ENCODE measurements at places on chromosomes 7 and 10.

DNA sequence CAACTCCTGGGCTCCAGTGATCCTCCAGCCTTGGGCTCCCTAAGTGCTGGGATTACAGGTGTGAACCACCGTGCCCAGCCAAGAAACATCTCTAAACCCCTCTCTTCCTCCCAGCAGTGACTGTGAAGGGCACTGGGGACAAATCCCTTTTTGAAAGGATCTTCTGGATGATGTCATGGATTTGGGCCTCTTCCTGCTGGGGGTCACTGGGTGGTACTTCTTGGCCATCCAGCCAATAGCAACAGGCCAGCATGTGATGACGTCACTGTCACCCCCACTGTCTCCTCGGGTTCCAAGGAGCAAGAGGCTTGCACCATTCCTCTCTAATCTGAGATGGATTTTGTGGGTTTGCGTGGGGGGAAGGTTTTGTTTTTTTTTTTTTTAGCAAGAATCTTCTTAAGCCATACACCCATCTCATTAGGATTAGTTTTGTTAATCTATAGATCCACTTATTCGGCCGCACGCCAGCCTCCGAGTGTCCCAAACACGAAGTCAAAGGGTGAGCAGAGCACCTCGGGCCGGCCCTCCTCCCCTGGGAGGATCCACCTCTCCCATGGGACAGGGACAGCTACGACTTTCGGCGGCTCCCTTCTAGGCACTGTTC is 29.4 kb upstream of the TNRC18 start:
- no peaks in the 10 kb centered on the region for H3K27me3 ChIP-seq
- no peak for DNase-seq

GRCh38 chr10:106947643-106948042 is 216.9 kb downstream of the SORCS1 start:
- no peak overlapping the region for H3K4me3 ChIP-seq
- H3K27me3 ChIP-seq, result no peaks in the 10 kb centered on the region
- H3K36me3 ChIP-seq, result no peaks in the 10 kb centered on the region
- no peak overlapping the region for H3K27ac ChIP-seq
- H3K4me1 ChIP-seq, result no peaks in the 10 kb centered on the region

DNA sequence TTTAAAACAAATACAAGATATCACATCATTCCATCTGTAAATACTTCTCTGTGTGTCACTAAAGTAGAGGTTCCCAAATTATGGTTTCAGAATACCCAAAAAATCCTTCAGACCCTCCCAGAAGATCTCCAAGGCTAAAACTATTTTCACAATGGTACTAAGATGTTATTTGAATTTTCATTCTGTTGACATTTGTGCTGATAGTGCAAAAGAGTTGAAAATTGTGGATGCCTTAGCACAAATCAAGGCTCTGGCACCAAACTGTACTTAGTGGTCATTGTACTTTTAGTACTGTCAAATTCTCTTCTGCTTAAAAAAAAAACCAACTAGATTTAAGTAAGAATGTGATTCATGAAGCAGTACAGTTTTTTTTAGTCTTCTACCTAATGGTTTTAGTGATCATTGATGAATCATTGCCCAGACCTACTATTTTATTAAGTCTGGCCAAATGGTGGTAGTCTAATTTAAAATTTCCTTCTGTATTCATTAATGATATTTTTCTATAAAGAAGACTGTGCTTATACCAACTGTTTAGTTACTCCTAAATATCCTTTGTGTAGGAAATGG is 50.5 kb downstream of the TPST1 start:
- H3K27ac ChIP-seq, result no peak overlapping the region
- no peaks in the 10 kb centered on the region for H3K36me3 ChIP-seq
- no peaks in the 10 kb centered on the region for H3K4me1 ChIP-seq
- no peaks in the 10 kb centered on the region for H3K27me3 ChIP-seq
- no peak for DNase-seq

GRCh38 chr7:128875523-128875948 is 12.9 kb downstream of the ATP6V1F start:
- H3K27me3 ChIP-seq, result no peaks in the 10 kb centered on the region
- DNase-seq, result no peak
- H3K4me1 ChIP-seq, result no peaks in the 10 kb centered on the region
- H3K27ac ChIP-seq, result no peak overlapping the region

DNA sequence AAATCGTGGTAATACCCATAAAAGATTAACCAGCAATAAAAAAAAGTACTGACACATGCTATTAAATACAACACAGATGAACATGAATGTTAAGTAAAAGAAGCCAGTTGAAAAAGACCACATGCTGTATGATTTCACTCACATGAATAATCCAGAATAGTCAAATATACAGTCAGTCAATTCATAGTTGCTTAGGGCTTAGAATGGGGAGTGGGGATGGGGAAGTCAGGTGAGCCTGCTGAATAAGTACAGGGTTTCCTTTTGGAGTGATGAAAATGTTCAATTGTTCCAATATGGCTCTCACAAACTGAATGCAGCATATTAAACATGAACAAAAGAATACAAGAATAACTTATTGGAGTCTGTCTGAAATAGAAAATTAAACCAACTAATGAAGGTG is 1.8 kb downstream of the COA1 start:
- no peaks in the 10 kb centered on the region for H3K36me3 ChIP-seq
- no peak overlapping the region for H3K27ac ChIP-seq
- peaks cover 12% of the 10 kb centered on the region for H3K4me1 ChIP-seq
- H3K4me3 ChIP-seq, result peak overlapping the region; percentile 50
- H3K27me3 ChIP-seq, result no peaks in the 10 kb centered on the region

DNA sequence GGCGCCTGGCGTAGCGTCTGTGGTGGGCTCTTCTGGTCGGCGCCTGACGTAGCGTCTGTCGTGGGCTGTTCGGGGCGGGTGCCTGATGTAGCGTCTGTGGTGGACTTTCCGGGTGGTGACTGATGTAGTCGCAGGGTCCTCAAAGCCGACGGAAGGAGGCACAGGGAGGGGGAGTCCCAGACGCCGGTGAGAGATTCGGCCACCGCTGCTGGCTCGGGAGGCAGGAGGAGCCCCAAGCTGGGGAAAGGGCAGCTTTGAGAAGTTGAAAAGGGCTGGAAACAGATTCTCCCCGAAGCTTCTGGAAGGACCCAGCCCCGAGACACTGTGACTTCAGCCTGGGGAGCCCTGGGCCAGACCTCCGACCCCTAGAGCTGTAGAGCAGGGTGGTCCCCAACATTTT is 105.7 kb downstream of the DNAJB6 start:
- DNase-seq, result no peak
- H3K27me3 ChIP-seq, result no peaks in the 10 kb centered on the region
- H3K4me1 ChIP-seq, result no peaks in the 10 kb centered on the region
- H3K36me3 ChIP-seq, result no peaks in the 10 kb centered on the region

DNA sequence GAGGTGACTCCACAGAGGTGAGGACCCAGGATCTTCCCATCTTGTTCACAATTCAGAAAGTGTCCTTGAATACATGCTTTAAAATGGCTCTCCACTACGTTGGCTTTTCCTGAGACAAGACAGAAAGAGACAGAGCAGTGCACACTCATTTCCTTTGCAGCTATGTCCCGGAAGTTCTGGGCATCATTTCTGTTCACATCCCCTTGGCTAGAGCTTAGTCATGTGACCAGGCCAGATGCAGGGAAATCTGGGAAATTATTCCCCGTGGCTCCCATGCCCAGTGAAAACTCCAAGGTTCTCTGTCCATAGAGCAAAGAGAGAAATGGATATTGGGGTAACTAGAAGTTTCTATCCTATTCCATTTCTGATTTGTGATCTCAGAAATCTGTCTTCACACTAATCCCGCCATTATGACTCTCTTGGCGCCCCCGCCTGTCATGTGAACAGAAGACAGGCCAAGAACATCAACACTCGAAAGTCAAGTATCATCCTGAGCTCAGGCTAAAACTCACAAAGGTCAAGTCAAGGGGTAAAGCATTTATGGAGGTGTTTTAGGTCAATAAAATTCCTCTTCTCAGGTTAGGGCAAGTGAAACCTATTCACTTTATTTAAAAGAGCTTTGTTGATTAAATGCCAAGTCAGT is 251.4 kb upstream of the HABP2 start:
- H3K4me3 ChIP-seq, result no peak overlapping the region
- no peak for DNase-seq
- H3K36me3 ChIP-seq, result no peaks in the 10 kb centered on the region
- no peaks in the 10 kb centered on the region for H3K4me1 ChIP-seq

- no peak overlapping the region for H3K27ac ChIP-seq
- no peaks in the 10 kb centered on the region for H3K36me3 ChIP-seq
Observed at GRCh38 chr10:102465466-102465865, 14.1 kb upstream of the C10orf95 start.

GRCh38 chr10:127649642-127650041 is 87.3 kb upstream of the FOXI2 start:
- DNase-seq, result no peak
- H3K27me3 ChIP-seq, result no peaks in the 10 kb centered on the region
- H3K4me3 ChIP-seq, result no peak overlapping the region
- H3K4me1 ChIP-seq, result no peaks in the 10 kb centered on the region
- no peak overlapping the region for H3K27ac ChIP-seq

- no peaks in the 10 kb centered on the region for H3K4me1 ChIP-seq
- DNase-seq, result no peak
- no peak overlapping the region for H3K27ac ChIP-seq
- H3K27me3 ChIP-seq, result no peaks in the 10 kb centered on the region
Observed at GRCh38 chr7:142943706-142944268, 4.5 kb downstream of the LLCFC1 start.

DNA sequence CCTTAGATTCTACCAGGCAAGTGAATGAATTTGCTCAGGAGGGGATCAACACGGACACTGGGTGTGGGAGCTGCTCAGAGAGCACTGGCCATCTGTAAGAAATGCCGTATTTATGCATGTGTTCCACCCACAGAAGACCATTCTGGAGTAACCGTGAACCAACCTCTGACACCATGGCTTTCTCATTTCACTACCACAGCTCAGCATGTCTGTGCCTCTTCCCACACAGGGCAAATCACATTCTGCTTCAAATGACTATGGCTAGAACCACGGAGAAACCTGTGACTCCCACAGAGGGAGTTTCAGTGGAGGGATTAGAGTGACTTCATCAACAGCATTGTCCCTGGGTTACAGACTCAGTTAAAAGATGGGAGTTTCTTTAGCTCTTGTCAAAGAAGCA is 893.4 kb downstream of the XPNPEP1 start:
- no peak overlapping the region for H3K27ac ChIP-seq
- DNase-seq, result no peak
- H3K36me3 ChIP-seq, result no peaks in the 10 kb centered on the region
- no peak overlapping the region for H3K4me3 ChIP-seq

DNA sequence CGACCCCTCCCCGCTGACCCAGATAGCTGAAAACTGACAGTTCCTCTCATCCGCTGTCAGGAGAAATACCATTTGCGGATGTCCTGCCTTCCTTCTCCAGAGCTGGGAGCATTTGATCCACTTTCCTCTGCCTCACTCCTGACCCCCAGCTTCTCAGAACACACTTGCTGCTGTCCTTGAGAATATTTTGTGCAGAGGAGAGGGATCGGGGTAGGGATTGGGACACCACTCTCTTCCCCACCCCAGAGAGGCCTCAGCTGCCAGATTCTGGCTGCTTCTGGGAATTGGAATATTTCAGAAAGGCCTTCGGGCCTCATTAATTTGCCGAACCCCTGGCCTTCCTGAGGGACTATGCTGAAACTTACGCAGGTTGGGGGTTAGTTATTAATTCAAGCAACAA is 97.0 kb downstream of the C10orf105 start:
- no peaks in the 10 kb centered on the region for H3K27me3 ChIP-seq
- H3K4me3 ChIP-seq, result no peak overlapping the region
- H3K36me3 ChIP-seq, result no peaks in the 10 kb centered on the region
- no peak for DNase-seq
- peaks cover 12% of the 10 kb centered on the region for H3K4me1 ChIP-seq

GRCh38 chr10:131560166-131560565 is 248.6 kb upstream of the TCERG1L start:
- H3K27ac ChIP-seq, result no peak overlapping the region
- DNase-seq, result no peak
- no peaks in the 10 kb centered on the region for H3K36me3 ChIP-seq
- no peaks in the 10 kb centered on the region for H3K4me1 ChIP-seq
- H3K4me3 ChIP-seq, result no peak overlapping the region
